ENCODE measurements at places on chromosomes 7 and 10.

- no peak for DNase-seq
Measured at GRCh38 chr10:76041551-76041950, 610.1 kb downstream of the LRMDA start.

GRCh38 chr7:13920053-13920697 lies 69.3 kb downstream of the ETV1 start:
- no peak for DNase-seq

GRCh38 chr10:117218654-117219053 lies 21.4 kb downstream of the KCNK18 start:
- no peak for DNase-seq

- DNase-seq, result no peak
Measured at GRCh38 chr7:124208173-124208572, 175.3 kb upstream of the TMEM229A start.

- DNase-seq, result no peak
Measured at GRCh38 chr7:157566631-157567006, 229.8 kb downstream of the DNAJB6 start.

- DNase-seq, result no peak
Measured at GRCh38 chr7:71308096-71308495, 176.2 kb downstream of the GALNT17 start.

GRCh38 chr10:92291921-92292845 lies 1.2 kb downstream of the MARCHF5 start:
- no peak for DNase-seq

DNA sequence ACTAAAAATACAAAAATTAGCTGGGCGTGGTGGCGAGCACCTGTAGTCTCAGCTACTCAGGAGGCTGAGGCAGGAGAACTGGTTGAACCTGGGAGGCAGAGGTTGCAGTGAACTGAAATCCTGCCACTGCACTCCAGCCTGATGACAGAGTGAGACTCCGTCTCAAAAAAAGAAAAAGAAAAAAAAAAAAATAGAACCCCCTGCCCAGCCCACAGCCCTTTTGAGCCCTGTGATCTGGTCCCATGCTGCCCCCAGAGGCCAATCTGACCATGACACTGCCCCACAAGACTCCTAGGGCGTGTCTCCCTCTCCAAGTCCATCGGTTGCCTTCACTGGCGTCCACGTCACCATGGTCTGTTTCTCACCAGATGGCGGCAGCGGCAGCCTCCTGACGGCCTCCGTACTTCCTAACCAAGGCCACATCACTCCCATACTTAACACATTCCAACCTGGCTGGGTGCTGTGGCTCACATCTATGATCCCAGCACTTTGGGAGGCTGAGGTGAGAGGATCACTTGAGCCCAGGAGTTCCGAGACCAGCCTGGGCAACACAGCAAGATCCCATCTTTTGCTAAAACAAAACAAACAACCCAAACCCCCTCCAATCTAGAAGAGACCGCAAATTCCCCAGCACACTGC lies 18.0 kb downstream of the STX1A start:
- no peak for DNase-seq

GRCh38 chr10:91694170-91694794 lies 61.4 kb upstream of the PPP1R3C start:
- no peak for DNase-seq

- DNase-seq, result no peak
Measured at GRCh38 chr10:130898381-130898780, 413.1 kb downstream of the TCERG1L start.

GRCh38 chr7:15403751-15404150 lies 158.1 kb downstream of the AGMO start:
- DNase-seq, result no peak

GRCh38 chr7:29989257-29989995 lies at the start of gene SCRN1:
Gene SCRN1 (minus strand): TSS chr7:29989801. CDS start chr7:29969067, 20,734 bp downstream.
- DNase-seq, result no peak

Data from stimulated activated CD4-positive, alpha-beta T cell treated with anti-CD3 and anti-CD28 coated beads, Interleukin-1b, Interleukin-23, amount 100 ng/mL, for 1 hour (primary cell).